ENCODE measurements at places on chromosomes 2 and 18.

- peak; percentile 78 for DNase-seq
Observed at GRCh38 chr2:171416009-171416926, 17.5 kb downstream of the METTL8 start.

- no peak for DNase-seq
Observed at GRCh38 chr2:112096098-112096497, 41.0 kb downstream of the TMEM87B start.

- no peak for DNase-seq
Observed at GRCh38 chr2:169039702-169040101, 8.6 kb upstream of the ABCB11 start.

- no peak for DNase-seq
Observed at GRCh38 chr2:47536696-47537095, 133.7 kb downstream of the MSH2 start.

- no peak for DNase-seq
Observed at GRCh38 chr2:215542690-215543089, 106.8 kb upstream of the FN1 start.
